HuH-7 (cell line): ENCODE measurements at places on chromosomes 6 and 20.

DNA sequence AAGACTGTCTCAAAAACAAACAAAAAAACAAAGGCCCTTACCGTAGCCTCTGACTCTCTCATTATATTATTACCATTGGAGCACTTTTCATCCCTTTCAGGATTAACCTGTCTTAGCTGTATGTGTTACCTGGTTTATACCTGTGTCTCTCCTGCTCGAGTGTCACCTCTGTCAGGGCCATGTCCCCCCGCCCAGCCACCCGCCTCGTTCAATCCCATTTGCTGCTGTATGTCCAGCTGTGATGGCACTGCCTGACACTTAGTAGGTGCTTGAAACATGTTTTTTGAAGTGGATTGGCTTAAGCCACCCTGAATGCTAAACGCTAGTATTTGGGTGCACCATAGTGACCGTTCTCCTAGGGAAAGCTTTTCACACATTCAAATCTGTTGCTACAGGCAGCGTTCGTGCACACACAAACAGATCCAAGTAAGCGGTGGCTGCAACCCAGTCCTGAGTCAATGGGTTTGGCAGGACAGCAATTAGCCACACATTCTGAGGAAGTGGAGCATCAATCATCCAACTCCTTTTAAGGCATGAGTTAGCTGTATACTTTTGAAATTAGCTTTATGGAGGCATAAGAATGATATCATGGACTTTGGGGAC lies 98.9 kb upstream of the ZNF217 start:
- no peak for DNase-seq

GRCh38 chr6:170030821-170031471 lies 259.9 kb downstream of the DLL1 start:
- no peak for DNase-seq

DNA sequence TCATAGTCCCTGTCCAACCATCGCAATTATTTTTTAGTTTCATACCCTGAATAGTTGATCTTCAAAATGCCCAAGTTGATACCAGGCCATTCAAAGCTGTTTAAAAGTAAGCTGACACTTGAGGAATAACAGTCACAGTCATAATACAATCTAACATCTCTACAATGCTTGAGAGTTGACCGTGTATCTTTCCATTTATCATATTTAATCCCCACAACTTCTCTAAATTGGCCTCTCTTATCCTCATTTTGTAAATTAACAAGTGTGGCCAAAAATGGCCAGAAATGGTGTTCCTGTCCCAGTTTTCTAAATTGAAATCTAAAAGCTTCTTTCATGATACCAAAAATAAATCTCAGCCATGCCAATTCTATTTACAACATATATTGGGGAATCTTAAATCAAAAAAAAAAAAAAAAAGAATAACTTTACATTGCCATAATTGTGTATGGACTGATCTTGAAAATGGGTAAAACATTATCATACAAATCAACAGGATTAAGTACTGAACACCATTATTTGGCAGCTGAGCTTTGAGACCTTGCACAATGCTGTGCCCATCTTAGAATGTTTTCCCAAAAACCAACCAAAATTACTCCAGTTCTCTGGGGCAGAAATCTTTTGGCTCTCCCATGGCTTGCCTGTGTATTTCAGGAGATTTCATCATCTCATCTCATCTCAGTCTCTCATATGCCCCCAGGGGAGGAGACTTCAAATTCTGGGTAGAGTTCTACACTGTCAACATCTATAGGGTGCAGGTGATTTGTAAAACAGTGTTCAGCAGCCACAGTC lies 448.7 kb upstream of the JARID2 start:
- DNase-seq = no peak

GRCh38 chr6:69090132-69090531 lies 455.1 kb downstream of the ADGRB3 start:
- no peak for DNase-seq

DNA sequence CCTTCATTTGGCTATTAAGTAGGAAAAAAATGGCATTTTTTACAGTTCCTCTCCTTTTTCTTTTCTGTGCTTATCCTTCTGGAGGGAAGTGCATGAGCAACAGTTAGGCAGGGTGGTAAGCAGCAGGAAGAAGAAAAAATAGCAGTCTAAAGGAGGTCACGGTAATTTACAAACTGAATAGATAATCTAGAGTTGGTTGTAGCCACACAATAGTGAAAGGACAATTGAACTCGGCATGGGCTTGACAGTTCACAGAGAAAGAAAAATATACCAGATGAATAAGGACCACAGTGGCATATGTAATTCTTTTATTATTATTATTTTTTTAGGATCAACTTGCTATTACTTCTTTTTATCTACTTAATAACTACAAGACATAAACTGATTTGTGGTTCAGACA lies 358.6 kb downstream of the BTBD9 start:
- no peak for DNase-seq

DNA sequence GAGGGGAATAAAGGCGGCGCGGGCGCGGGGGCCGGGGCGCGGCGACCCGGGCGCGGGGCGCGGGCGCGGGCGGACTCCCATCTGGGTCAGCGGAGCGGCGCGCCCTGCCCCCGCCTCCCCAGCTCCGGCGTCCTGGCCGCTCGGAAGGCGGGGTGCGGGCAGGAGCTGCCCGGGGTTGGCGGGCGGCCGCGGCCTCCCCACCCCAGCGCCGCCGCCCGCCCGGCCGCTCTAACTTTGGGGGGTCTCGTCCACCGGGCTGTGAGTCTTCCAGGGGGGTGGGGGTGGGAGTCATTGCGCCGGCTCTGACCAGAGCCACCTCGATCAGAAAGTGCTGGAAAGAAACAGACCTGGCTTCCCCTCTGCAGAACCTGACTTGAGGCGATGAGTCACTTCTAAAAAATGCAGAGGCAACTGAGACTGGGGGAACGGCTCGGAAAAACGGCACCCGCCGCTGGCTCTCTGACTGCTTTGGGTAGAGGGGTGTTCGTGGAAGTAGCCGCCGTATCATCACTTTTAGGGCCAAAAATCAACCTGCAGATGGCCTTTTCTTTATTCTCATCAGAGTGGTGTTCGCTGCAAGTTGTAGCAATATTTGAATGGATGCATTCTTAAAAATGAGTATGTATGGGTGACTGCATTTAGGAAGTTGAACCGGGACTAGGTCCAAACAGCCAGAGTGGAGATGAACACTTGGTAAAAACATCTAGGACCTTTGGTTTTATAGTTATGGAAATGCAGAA lies 667 bp downstream of the CAP2 start:
- peak; percentile 51 for DNase-seq

DNA sequence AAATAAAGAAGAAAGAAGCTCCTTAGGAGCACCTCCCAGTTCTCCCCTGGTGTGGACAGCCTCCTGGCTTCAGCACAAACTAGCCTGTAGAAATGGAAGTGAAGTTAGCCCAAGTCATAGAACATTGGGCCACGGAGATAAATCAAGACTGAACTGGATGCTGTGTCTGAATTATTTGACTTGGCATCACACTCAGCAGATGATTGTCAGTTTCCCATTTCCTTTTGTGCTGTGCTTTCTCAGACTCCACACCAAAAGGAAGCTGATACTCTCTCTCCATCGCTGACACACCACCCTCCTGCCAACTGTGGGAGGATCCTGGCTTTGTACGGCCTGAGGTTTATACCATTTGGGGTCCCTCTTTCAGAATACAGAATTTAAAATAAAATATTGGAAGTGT lies 209.8 kb downstream of the TFAP2A start:
- DNase-seq = no peak

DNA sequence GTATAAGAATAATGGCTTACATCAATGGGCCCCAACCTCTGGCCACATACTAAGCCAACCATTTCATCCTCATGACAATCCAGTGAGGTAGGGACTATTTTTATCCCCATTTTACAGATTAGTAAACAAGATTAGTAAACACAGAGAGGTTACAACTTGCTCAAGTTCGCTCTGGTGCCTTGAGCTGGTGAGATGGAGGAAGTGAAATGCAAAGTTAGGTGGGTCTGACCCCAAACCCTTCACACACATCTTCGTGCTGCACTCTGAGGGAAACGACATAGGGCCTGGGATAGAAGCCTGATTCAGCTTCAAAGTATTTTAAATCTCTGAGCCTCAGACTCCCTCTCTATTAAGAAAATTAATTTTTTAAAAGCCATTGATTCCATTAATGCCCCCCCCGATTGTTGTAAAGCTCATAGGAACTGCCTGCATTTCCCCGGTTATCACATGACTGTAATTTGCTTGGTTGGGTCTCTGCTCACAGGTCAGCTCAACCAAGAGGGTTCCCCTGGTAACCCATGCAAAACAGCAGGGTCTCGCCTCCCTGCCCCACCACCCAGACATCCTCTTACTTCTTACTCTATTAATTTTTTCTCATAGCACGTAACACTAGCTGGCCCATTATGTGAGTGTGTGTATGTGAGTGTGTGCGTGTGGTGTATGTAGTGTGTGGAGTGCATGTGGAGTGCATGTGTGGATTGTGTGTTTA lies 221.2 kb downstream of the MAFB start:
- no peak for DNase-seq

GRCh38 chr20:51492167-51493092 lies 50.1 kb downstream of the NFATC2 start:
- DNase-seq = no peak
